ENCODE measurements at places on chromosomes 1 and 21.
A peak's percentile ranks its signal among the peaks of the same experiment; 100 is the strongest.

- no peak for DNase-seq
Observed at GRCh38 chr1:83960669-83961277, 38.2 kb downstream of the TTLL7 start.

DNA sequence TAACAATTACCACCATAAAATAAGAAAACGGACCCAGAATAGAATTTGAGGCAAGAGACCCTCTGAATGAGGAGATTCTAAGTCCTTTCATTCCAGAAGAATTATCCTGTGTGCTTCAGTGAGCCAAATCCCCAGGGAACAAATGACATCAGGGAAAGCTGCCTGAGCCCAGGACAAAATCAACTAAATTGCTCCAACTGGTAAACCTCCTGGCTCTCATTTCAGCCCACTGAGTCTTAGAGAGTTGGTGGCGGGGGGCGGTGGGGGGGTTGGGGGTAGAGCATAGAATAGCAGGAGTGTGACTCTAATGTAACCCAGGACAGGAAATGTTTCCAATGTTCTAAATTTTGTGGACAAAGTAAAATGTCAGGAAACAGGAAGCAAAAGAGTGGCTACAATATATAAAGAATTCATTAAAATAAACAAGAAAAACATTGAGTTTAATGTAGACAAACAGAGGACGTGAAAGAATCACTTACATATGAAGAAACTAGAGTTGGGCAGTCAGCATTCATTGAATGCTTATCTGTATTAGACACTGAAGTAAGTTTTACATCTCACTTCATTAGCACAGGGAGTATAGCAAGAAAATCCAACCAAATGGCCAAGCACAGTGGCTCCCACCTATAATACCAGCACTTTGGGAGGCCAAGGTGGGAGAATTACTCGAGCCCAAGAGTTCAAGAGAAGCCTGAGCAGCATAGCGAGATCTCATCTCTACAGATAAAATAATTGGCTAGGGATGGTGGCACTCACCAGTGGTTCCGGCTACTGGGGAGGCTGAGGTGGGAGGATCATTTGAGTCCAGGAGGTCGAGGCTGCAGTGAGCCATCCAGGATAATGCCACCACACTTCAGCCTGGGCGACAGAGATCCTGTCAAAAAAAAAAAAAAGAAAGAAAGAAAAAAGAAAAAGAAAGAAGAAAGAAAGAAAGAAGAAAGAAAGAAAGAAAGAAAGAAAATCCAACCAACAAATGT is 75.1 kb downstream of the DHRS3 start:
- DNase-seq = no peak

GRCh38 chr1:197027359-197027758 is 39.7 kb downstream of the F13B start:
- DNase-seq = no peak

GRCh38 chr1:241990040-241990439 is 8.9 kb downstream of the MAP1LC3C start:
- no peak for DNase-seq

DNA sequence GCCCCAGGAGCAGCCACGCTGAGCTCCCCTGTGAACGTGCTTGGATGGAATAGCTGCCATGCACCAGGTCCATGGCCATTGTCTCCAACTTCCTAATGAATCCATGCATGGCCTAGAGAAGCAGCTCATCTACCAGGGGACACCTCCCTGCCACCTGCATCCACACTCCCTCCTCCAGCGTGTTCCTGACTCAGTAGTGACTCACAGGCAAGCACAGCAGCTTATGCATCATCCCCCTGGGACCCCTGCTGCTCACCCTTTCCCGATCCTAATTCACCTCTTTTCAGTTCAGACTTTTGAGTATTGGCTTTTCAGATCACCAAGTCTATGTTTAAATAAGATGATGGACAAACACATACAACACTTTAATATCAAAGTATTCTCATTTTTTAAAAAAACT is 39.9 kb upstream of the TADA1 start:
- DNase-seq = no peak

DNA sequence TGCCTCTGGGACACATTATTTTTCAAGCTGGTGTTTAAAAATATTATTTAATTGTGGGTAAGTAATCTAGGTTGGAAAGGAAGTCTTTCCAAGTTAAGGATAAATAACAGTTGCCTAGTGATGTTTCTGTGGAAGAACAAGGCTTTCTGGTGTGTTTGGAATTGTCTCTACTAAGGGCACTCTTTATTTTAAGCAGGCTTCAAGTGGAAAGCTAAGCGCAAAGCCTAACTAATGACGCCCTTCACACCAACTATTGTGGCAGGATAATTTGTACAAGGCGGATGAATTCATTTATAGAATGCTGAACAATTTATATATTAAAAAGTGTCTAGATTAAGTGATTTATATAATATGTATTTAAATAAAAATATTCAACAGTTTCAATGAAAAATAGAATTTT is 25.1 kb upstream of the RWDD3 start:
- no peak for DNase-seq

- DNase-seq = no peak
Observed at GRCh38 chr1:238176441-238176840, 285.7 kb upstream of the ZP4 start.

DNA sequence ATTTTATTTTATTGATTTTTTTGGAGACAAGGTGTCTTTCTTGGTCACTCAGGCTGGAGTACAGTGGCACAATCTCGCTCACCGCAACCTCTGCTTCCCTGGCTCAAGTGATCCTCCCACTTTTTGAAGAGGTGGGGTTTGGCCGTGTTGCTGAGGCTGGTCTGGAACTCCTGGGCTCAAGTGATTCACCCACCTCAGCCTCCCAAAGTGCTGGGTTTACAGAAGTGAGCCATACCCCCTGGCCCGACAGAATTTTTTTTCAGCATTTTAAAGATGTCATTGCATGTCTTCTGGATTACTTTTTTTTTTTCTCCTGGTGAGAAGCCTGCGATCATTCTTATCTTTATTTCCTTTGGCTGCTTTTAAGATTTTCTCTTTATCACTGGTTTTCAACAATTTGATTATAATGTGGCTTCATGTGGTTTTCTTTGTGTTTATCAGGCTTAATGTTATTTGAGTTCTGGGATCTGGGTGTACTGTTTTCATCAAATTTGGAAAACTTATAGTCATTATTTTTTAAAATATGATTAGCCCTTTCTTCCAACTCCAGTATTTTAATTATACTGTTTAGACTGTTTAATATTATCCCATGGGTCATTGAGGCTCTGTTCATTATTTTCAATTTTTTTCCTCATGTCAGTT is 23.1 kb upstream of the PTBP2 start:
- DNase-seq = no peak

- no peak for DNase-seq
Observed at GRCh38 chr1:223410036-223410435, 16.8 kb downstream of the CCDC185 start.

GRCh38 chr1:218384581-218384993 is 39.5 kb downstream of the TGFB2 start:
- no peak for DNase-seq

DNA sequence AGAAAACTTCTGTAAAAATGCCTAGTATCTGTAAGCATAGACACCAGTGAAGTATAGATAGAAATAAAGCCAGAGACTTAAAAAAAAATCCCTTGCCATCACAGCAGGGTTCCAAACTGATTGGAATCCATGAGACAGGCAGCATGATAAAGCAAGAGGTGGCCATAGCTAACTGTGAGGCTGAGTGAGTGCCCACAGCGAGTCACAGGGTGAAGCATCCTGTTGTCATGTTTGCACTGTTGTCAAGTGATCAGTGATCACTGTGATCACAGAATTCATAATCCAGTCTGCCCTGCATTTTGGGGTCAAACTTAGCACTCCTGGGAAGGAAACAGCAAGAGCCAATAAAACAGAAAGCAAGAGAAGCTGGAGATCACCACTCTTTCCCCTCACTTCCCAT is 33.3 kb downstream of the LRRC8B start:
- no peak for DNase-seq

GRCh38 chr1:110235834-110236682 is 25.9 kb downstream of the KCNC4 start:
- peak; percentile 40 for DNase-seq

DNA sequence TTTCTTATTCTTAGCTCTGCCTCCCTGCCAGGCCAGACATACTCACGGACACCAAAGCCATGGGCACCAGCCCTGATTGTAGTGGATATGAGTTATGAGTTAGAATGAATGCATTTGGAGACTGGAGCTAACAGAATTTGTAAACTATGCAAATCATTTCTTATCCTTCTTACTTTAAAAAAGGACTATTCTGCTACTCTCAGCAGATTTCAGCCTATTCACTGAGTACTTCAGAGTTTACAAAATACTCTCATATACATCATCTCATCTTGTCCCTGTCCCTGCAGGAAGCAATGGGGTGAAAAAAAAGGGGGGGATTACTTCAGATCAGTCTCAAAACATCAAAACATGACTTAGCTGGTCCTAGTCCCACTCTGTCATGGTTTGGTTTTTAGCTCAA is 541.4 kb upstream of the PLXNA2 start:
- no peak for DNase-seq

GRCh38 chr1:26483980-26484379 is 11.7 kb downstream of the HMGN2 start:
- no peak for DNase-seq

- no peak for DNase-seq
Observed at GRCh38 chr1:26305667-26306289, 658 bp downstream of the UBXN11 start.

GRCh38 chr1:9360371-9361064 is 67.8 kb downstream of the SPSB1 start:
- no peak for DNase-seq

DNA sequence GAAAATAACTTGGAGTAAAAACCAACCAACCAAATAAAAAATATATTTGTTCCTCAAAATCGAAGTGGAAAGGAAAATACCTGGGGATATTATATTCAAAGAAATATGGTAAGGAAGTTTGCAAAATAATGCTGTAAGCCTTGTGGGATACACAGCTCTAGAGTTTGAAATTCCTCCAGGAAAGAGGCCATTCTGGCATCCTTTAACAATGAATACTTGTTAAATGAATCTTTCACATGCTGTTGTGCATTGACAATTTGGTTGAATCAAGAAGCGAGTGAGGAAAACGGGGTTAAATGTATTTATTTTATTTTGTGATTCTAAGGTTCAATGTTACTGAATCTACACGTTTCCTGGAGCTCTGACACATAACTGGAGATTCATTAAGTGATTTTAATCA is 30.5 kb upstream of the NTNG1 start:
- no peak for DNase-seq

Data from CD4-positive, alpha-beta T cell treated with Interferon alpha-2 for 1 hour (primary cell).